Activated T-helper 1 cell treated with anti-CD3 and anti-CD28 coated beads, Interleukin-2, amount 50 U/mL, for 16 hours (primary cell): ENCODE measurements at places on chromosomes 16 and 17.

GRCh38 chr17:27984816-27985215 lies 57.7 kb upstream of the NLK start:
- DNase-seq: no peak

DNA sequence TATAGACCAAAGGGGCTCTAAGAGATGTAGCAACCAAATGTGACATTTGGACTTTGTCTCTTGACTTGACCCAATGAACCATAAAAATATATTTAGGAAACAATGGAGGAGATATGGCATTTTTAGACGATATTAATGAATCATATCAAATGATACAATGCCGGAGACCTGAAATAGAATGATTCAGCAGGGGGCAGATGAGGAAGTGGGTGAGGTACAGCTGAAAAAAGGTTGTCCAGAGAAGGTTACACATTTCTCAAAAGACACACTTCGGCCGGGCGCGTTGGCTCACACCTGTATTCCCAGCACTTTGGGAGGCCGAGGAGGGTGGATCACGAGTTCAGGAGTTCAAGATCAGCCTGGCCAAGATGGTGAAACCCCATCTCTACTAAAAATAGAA lies 16.5 kb upstream of the SNN start:
- no peak for DNase-seq

DNA sequence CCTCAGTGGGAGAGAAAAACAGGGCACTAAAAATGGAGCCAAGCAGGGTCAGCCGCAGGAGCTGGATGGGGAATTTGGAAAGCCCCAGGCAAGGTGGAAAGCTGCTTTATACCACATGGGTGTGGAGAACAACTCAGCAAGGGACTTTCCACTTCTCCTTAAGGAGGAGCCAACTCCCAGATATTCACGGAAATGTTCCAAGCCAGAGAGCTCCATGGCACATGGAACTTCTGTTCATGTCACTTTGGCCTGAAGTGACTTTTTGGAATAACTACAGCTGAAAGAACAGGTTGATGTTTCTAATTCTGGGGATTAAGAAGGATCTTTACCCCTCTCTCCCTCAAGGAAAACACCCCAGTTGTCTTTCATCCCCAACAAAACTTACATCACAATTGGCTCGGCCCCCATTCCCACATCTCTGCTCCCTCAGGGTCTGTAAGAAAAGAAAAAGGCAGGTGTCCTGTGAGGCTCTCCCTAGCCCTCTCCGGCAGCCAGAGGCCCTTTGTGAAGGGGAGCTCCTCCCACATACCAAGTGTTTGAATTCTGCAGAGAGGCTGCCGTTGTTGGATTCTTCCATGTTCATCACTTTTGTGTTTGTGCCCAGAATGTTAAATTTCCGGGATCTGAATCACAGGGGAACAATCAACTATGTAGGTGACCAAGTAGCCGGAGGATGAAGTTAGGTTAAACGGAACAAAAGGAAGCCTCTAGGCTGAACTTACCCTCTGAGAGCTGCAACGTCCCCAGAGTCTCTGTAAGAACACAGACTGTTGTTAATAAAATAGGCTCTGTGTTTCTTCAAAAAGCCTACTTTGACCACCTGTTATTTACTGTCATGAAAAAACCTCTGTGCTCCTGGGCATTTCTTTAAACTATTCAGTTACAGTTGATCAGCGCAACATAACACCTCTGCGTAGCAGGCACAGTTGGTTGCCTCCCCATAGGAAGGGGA lies 41.0 kb downstream of the STAT5A start:
- DNase-seq: no peak

DNA sequence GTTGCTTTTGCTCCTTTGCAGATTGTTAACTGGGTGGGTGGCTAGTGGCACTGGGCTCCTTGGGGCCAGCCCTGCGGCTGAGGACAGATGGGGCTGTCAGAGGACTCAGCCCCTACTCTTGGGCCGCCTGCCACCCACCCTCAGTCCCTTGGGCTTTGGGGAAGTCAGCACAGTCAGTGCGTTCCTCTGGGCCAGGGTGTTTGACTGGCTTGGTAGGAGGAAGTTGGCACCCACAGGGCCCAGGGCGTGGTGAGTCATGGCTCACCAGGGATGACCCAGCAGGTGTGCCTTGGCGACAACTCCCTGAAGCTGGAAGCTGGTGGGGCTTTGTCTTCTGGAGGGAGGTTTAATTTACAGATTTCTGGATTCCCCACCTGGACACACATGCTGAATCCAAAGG lies 32.4 kb downstream of the HAPSTR1 start:
- DNase-seq: no peak

GRCh38 chr16:66427036-66427860 lies at the start of gene BEAN1:
TSS of gene BEAN1 (plus strand) at chr16:66427295. CDS start at chr16:66437677, 10,382 bp downstream.
- DNase-seq: no peak

DNA sequence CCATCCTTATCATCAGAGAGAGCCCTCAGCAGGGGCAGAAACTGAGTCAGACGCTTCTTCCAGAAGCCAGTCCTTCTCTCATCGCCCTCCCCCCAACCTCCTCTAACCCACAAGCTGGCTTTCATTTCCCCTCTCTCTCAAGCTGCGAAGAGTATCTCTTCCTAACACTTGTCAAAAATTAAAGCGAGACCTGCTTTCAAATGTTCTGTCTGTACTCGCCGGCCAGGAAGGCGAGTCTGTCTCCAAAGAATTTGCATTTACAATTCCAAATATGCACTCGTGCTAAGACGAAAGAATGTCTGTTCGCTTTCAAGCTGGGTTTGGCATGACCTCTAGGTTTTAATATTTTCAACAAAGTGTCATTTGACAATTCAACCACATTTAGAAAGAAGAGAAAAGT lies 140.4 kb downstream of the RGS9 start:
- no peak for DNase-seq

GRCh38 chr17:15287538-15288267 lies 22.6 kb upstream of the PMP22 start:
- DNase-seq: no peak

GRCh38 chr16:57807252-57807967 lies 5.1 kb upstream of the KIFC3 start:
- DNase-seq: no peak
